ENCODE measurements at places on chromosomes 5 and 9.
A peak's percentile ranks its signal among the peaks of the same experiment; 100 is the strongest.

DNA sequence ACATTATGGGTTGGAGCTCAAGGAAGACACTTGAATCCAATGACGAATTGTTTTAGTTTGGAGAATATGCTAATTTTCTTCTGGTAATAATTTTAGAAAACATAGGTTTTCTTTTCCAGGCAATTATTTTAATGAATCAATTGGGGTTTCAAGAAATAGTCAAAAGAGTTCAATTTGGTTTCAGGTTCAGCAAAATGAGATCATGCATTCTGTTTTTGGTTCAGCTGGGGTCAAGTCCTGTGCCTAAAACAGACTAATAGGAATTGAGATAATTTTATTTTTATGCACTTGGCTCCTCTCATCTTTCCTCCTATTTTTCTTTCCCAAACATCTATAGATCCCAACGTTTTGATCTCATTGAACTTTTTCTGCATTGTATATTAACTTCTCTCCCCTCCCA is 596.8 kb downstream of the RAB3C start:
- no peak for DNase-seq

- DNase-seq: no peak
Measured at GRCh38 chr9:108996643-108997042, 16.7 kb downstream of the CTNNAL1 start.

- no peak for DNase-seq
Measured at GRCh38 chr5:158616707-158617106, 483.0 kb downstream of the EBF1 start.

- DNase-seq: no peak
Measured at GRCh38 chr5:73380041-73380440, 68.5 kb downstream of the FOXD1 start.

GRCh38 chr9:130262061-130262745 is 3.4 kb upstream of the HMCN2 start:
- DNase-seq: no peak

- DNase-seq: no peak
Measured at GRCh38 chr5:146507428-146507827, 8.6 kb downstream of the GPR151 start.

GRCh38 chr5:57889558-57889957 is 406.9 kb upstream of the ACTBL2 start:
- peak; percentile 95 for DNase-seq

DNA sequence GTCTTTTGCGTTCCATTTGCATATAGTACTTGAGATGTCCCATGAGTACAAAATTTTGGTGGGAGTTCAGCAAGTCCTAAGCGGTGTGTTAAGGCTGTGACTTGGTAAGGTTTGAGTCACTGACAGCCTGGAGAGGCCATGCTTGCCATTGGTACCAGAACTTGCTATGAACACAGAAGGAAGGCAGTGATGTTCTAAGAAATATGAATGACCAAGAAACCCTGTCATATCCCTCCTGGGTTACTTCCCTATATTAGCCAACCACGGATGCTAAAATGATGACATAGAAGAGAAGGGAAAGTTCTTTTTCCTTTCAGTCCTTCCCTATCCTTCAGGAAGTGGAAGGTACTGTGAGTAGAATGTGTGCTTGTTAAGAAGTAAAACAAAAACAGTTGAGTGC is 136.7 kb downstream of the GCNT1 start:
- no peak for DNase-seq

GRCh38 chr9:13410566-13411031 is 131.1 kb upstream of the MPDZ start:
- DNase-seq: peak; percentile 6

DNA sequence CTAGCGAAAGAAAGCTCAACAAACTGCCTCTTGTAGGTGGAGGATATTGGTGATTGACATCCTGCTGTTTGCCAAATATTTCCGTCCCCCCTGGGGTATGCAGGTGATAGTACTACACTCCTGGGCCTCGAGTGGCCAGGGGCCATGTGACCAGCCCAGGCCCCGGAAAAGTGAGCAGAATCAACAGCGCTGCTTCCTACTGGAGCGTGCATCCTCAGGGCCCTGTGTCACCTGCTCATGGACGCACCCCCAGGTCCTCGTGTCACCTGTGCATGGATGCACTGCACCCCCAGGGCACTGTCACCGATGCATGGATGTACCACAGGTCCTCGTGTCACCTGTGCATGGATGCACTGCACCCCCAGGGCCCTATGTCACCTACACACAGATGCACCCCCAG is 43.8 kb downstream of the ADAMTS16 start:
- DNase-seq: no peak

- DNase-seq: no peak
Measured at GRCh38 chr9:129423216-129423615, 197.7 kb downstream of the C9orf50 start.

DNA sequence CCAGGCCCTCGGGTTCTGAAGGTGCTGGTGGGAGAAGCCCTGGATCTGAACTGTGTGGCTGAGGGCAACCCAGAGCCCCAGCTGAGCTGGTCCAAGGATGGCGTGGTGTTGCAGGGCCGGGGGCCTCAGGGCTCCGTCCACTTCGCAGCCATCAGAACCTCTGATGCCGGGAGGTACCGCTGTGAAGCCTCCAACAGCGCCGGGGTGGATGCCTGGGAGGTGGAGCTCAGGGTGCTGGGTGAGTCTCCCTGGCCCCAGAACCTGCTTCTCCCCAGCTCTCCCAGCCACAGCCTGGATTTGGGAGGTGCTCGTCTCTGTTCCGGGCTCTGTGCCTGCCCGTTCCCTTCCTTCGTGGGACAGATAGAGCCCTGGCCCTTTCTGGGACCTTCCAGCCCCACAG is 75.6 kb downstream of the HMCN2 start:
- DNase-seq: no peak

GRCh38 chr9:15249981-15250380 is 57.0 kb downstream of the TTC39B start:
- DNase-seq: no peak

DNA sequence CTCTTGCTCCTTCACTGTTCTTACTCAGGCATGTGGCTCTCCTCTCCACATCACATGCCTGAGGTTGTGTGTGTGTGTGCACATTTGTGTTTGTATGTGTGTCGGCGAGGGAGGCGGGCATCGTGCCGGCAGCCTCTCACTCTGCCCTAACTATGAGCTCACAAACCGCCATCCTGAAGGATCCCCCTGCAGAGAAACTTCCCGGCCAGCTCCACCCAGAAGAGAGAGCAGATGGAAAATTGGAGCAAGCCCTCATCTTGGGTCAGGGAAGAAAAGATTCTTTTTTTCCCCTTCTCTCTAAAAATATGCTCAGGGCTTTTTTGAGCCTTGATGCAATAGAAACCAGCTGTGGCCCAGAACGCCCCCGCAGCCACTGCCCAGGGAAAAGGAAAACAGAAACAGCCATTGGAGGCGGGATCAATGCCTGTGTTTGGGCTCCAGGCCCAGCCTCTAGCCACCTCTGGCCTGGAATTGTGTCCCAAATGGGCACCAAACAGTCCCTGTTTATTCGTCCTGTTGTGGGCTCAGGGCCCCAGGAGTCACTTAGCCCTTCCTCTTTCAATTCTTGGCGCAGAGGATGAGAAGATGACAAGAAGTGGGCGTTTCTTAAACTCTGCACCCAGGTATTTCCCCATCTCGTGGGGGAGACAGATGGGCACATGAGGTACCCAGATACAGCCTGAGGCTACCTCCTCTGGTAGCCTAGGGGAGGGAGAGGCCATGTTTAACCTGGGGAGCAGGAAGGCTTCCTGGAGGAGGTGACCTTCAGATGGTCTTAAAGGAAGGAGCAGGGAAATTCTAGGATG is 151.5 kb downstream of the RGS3 start:
- DNase-seq: peak; percentile 45

GRCh38 chr5:128778474-128778873 is 186.8 kb upstream of the SLC27A6 start:
- peak; percentile 6 for DNase-seq

DNA sequence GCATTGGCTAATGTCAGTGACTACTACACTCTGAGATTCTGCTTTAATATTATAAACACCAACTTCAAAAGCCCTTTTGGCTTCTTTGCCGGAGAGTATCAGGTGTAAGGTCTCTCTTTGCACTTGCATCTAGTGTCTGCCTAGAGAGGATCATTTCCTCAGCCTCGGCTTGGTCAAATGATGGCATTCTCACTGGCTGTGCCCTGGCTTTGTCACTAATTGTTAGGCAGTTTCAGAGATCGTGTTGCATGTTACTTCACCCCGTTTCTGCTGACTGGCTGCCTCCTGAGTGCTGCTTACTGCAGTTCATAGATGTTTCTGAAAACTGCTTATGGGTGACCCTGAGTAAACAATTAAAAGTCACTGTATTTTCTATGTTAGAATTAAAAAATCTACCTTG is 48.8 kb downstream of the SLC1A3 start:
- DNase-seq: no peak

- peak; percentile 51 for DNase-seq
Measured at GRCh38 chr5:67215519-67216471, 19.2 kb upstream of the CD180 start.

- no peak for DNase-seq
Measured at GRCh38 chr5:91906027-91906426, 522.9 kb upstream of the ARRDC3 start.

DNA sequence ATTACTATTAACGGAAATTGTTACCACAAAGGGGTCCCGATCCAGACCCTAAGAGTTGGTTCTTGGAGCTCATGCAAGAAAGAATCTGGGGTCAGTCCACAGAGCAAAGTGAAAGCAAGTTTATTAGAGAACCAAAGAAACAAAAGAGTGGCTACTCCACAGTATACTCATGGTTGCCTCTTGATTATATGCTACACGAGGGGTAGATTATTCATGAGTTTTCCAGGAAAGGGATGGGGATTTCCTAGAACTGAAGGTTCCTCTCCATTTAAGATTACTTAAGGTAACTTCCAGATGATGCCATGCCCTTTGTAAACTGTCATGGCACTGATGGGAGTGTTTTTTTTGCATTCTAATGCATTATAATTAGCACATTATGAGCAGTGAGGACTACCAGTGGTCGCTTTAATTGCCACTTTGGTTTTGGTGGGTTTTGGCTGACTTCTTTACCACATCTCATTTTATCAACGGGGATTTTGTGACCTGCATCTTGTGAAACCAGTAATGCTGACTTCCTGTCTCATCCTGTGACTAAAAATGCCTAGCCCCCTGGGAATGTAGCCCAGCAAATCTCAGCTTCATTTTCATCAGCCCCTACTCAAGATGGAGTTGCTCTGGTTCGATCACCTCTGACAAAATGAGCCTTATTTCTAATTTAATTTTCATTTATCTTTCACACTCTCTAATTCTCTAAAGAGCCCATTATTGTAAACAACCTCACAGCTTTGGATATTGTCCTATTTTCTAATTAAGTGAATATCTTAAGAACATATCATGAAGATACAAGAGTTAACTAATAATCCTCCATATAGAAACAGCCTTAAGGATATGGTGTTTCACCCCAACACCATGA is 336.3 kb downstream of the RASEF start:
- no peak for DNase-seq

DNA sequence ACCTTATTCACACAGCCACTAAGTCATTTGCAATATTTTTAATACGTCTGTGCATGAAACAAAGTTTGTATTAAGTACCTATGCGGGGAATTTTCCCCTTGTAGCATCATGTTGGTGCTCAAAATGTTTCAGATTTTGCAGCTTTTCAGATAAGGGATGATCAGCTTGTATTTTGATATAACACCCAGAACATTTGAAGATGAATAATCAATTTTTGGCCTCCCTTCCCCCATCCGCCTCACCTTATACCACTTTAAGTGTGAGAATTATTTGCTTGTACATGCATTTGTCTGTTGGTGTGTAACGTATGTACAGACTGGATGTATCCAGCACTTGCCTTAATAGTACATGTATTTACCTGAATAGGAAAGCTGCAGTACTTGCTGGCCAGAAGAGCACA is 1.7 kb downstream of the JAK2 start:
- DNase-seq: no peak

GRCh38 chr5:59972043-59972442 is 78.5 kb upstream of the PDE4D start:
- DNase-seq: no peak

DNA sequence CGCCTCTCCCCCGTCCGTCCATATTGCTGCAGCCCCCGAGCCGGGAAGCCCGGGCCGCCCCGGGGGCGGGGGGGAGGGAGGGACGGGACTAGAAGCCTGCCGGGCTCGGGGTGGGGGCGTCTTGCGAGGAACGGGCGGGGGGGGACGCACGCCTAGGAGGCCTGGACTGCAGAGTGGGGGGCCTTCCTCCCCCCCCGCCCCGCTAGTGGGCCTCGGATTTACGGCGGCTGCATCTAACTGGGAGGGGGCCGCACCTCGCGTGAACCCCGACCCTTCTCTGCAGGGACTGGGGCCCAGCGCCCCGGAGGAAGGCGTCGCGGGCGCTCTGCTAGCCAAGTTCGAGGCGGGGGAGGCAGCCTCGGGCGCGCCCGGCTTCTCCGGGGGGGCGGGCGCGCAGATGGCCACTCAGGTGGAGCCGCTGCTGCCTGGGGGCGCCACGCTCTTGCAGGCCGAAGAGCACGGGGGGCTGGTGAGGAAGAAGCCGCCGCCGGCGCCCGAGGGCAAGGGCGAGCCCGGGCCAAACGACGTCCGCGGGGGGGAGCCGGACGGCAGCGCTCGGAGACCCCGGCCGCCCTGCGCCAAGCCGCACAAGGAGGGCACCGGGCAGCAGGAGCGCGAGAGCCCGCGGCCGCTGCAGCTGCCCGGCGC is at the start of gene LARP1:
LARP1 (plus strand) TSS at position 17 of the 648 bp plus-strand sequence; CDS start at position 398, 381 bp downstream.
- DNase-seq: peak; percentile 27

DNA sequence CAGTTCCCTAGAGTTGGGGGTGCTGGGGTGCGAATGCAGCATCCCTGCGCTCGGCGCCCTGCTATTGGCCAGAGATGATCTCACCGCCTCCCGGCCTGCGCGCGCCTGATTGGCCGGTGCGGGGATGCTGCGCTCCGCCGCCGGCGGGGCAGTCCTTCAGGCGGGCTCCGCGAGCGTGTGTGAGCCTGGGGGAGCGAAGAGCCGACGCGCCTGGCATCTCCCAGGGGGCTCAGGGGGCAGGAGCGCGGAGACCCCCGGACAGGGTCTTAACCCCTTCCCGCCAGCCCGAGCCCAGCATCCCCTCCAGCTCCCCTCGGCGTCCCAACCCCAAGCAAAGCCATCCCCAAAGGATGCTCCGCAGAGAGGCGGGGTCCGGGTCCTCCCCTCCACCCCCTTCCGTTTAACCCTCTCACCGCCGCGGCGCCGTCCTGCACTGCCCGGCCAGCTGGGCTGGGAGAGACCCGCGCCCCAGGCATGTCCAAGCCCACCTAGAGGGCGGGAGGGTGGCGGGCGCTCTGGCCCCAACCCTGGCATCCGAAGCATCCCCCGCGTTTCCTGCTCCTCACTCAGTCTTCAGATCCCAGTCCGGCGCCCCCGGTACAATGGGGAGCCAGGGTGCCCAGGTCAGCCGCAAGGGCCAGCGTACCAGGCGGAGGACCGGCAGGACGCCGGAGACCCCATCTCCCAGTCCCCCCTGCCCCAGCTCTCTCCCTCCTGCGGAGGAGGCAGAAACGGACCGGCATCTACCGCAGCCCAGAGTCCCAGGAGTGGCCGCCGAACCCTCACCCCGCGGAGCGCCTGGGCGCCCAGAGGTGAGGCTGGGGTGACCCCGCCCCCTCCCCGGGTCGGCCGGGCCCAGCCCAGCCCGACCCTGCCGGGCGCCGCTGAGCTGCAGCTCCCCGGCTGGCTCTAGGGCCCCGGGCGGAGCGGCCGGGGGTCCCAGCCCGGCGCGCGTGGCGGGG is 19.3 kb upstream of the TOR2A start:
- peak; percentile 34 for DNase-seq
